Activated T-cell treated with anti-CD3 and anti-CD28 coated beads, Interleukin-2, amount 50 U/mL, for 72 hours (primary cell): ENCODE measurements at places on chromosomes 4 and X. TPM values are rescaled to one million over a fixed set of nuclear protein-coding genes. Genes with fewer than 3 reads are reported as not detected.
A peak's percentile ranks its signal among the peaks of the same experiment; 100 is the strongest.

CCKAR gene
- not detected for total RNA-seq

ABLIM2 gene
- 0.60 TPM for total RNA-seq

XAGE1A gene
- not detected for total RNA-seq

F11 gene
- not detected for total RNA-seq

VSIG4 gene
- total RNA-seq = 0.22 TPM

DNA sequence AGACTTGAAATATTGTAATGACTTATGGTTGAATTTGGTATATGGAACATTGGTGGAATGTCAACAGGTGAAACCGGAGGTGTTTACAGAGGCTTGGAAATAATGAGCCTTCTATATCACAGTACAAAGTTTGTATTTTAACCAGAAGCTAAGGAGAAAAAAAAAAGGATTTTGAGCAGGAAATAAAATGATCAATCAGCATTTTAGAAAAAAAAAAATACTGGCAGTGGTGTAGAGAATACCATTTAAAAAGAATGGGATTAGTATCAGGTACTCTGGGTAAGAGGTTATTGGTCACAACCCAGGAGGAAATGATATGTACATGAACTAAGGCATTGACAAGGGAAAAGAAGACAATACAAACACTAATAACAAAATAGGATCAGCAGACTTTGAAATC, 587.1 kb upstream of the HTR2C start:
- H3K27me3 ChIP-seq = no peaks in the 10 kb centered on the region
- no peaks in the 10 kb centered on the region for H3K4me1 ChIP-seq
- no peak for DNase-seq

DNA sequence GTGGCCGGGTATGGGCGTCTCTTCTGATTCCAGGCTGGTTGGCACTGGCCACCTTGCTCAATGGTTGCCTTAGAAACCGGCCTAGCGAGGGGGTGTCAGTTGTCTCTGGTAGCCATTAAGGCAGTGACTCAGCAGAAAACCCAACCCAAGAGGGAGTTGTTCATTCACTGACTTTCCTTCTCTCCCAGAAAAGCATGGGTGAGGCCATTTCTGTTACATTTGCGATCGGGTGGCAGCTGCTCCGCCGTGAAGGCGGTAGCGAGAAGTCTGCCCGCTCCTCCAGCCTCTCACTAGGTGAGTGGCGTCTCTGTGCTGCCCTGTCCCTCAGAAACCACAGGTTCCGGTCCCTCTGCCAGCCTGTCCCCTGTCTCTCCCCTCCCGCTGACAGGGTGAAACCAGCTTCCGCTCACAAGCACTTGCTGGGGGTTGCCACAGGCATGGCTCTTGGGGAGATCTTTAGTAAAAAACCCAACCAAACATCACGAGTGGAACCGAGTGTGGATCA, 17.4 kb downstream of the IRAK1 start:
- peak overlapping the region; percentile 73 for H3K4me3 ChIP-seq
- peaks cover 13% of the 10 kb centered on the region for H3K4me1 ChIP-seq
- peaks cover 20% of the 10 kb centered on the region for H3K27me3 ChIP-seq
- peaks cover 1% of the 10 kb centered on the region for H3K36me3 ChIP-seq
- peak; percentile 64 for DNase-seq

- no peak overlapping the region for H3K27ac ChIP-seq
- no peaks in the 10 kb centered on the region for H3K4me1 ChIP-seq
- DNase-seq = no peak
- H3K36me3 ChIP-seq = no peaks in the 10 kb centered on the region
- no peak overlapping the region for H3K4me3 ChIP-seq
- no peaks in the 10 kb centered on the region for H3K27me3 ChIP-seq
Observed at GRCh38 chr4:120694973-120695372, 227.6 kb downstream of the PRDM5 start.

DNA sequence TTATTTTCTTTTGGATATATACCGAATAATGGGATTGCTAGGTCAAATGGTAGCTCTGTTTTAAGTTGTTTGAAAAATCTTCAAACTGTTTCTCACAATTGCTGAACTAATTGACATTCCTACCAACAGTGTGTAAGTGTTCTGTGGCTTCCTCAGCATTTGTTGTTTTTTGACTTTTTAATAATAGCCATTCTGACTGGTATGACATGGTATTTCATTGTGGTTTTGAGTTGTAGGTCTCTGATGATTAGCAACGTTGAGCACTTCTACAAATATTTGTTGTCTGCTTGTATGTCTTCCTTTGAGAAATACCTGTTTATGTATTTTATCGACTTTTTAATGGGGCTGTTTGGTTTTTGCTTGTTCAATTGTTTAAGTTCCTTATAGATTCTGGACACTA, 680.1 kb upstream of the GRIA3 start:
- no peak overlapping the region for H3K4me3 ChIP-seq
- no peak for DNase-seq
- no peaks in the 10 kb centered on the region for H3K27me3 ChIP-seq
- no peaks in the 10 kb centered on the region for H3K4me1 ChIP-seq
- H3K36me3 ChIP-seq = no peaks in the 10 kb centered on the region

DNA sequence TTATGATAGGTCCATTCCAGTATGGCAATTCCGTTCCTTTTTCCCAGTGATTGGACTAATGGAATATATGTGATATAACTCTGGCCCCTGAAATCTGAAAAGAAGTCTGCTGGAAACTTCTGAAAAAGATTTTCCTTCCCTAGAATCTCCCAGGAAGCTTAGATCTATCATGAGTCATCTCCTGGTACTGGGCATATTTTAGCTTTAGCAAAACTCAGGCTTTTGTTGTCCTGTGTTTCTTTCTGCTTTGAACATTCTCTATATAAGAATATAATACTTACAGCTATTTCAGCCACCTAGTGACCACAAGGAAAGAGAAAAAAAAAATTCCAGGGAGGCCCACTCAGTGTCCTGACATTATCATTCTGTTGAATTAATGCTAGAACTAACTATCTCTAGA, 597.2 kb upstream of the GRIA3 start:
- no peak for DNase-seq
- no peaks in the 10 kb centered on the region for H3K4me1 ChIP-seq
- no peak overlapping the region for H3K4me3 ChIP-seq
- H3K27ac ChIP-seq = no peak overlapping the region

TMPRSS11F gene
- total RNA-seq = not detected

CITED1 gene
- not detected for total RNA-seq

DNA sequence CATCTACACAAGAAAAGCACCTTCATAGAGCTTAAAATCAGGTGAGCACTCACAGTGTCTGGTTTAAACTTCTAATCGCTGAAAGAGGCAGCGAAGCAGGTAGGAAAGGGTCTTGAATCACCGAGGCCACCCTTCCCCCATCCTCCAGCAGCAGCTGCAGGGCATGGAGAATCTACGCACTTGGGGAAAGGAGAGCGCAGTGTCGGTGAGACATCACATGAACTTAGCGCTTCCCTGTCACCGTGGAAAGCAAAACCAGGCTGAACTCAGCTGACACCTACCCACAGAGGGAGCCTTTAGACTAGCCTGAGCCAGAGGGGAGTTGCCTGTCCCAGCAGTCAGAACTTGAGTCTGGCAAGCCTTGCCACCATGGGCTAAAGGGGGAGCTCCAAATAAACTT, 197.2 kb upstream of the ZFP42 start:
- H3K4me3 ChIP-seq = no peak overlapping the region
- H3K4me1 ChIP-seq = no peaks in the 10 kb centered on the region
- no peak for DNase-seq

- H3K4me3 ChIP-seq = peak overlapping the region; percentile 29
- peaks cover 5% of the 10 kb centered on the region for H3K36me3 ChIP-seq
- H3K27ac ChIP-seq = no peak overlapping the region
Observed at GRCh38 chr4:108003982-108004515, 14.4 kb downstream of the HADH start.

- DNase-seq = no peak
- H3K4me3 ChIP-seq = no peak overlapping the region
- H3K4me1 ChIP-seq = no peaks in the 10 kb centered on the region
- H3K27me3 ChIP-seq = no peaks in the 10 kb centered on the region
- peaks cover 20% of the 10 kb centered on the region for H3K36me3 ChIP-seq
Observed at GRCh38 chr4:17865866-17866363, 55.1 kb downstream of the NCAPG start.

- H3K27me3 ChIP-seq = peaks cover 6% of the 10 kb centered on the region
- H3K4me1 ChIP-seq = no peaks in the 10 kb centered on the region
- peak overlapping the region; percentile 34 for H3K27ac ChIP-seq
- H3K4me3 ChIP-seq = no peak overlapping the region
Observed at GRCh38 chrX:12811658-12812057, 20.4 kb downstream of the PRPS2 start.

GRCh38 chr4:2304877-2305561, 43.1 kb upstream of the MXD4 start:
- H3K4me3 ChIP-seq = no peak overlapping the region
- no peaks in the 10 kb centered on the region for H3K4me1 ChIP-seq
- no peak overlapping the region for H3K27ac ChIP-seq

DNA sequence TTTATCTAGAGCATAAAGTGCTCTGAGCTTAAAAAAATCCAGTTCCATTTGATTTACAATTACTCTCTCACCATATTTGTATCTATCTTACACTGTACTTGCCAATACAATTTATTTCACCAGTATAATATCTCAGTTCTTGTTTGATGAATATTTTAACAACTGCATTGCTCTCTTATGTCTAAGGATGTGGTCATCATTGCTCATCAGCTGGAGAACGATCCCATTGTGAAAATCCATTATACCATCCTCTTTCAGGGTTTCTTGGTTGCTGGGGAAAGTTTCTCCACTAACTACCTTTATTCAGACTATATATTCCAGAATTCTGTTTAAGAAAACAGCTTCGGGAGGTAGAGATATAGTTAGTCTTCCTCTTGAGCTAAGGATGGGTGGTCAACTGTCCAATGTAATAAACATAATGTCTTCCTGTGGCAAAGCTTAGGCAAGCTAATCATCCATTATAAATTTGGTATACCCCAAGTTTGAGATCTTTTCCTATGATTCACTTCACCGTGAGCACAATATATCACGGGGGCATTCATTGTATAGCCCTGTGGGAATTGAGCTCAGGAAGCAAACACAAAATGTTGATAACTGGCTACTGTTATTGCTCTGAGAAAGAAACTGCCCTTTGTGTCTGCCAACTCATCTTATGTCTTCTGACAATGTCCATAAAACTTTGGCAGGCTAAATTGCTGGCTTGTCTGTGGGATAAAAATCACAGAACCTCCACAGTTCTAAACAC, 2361.9 kb downstream of the ARAP2 start:
- H3K4me1 ChIP-seq = no peaks in the 10 kb centered on the region
- no peak overlapping the region for H3K27ac ChIP-seq
- H3K27me3 ChIP-seq = no peaks in the 10 kb centered on the region
- H3K4me3 ChIP-seq = no peak overlapping the region

TCEAL2 gene
- not detected for total RNA-seq

DNA sequence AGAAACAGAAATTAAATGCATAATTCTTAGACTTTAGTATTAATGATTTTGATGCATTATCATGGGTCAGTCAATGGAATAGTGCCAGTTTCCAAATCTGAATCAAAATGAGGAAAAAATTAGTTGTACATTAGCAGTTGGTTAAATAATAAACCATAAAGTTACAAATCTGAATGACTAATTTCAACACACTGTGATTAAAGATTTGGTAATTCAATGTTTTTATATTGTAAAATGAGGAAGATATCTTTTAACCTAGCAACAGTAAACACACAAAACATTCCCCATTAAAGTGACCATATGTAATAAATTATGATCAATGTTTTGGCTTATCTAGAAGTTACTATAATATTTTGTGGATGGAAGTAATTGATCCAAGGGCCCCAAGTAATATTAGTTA, 1.6 kb downstream of the FBXO8 start:
- H3K27ac ChIP-seq = no peak overlapping the region
- H3K27me3 ChIP-seq = no peaks in the 10 kb centered on the region
- peak overlapping the region; percentile 99 for H3K4me3 ChIP-seq
- H3K36me3 ChIP-seq = peaks cover 6% of the 10 kb centered on the region
- no peak for DNase-seq

FOXP3 gene
- 22.8 TPM for total RNA-seq

- no peak overlapping the region for H3K4me3 ChIP-seq
- H3K4me1 ChIP-seq = no peaks in the 10 kb centered on the region
- DNase-seq = no peak
- no peak overlapping the region for H3K27ac ChIP-seq
Observed at GRCh38 chr4:69787879-69788278, 27.5 kb upstream of the SULT1B1 start.

DNA sequence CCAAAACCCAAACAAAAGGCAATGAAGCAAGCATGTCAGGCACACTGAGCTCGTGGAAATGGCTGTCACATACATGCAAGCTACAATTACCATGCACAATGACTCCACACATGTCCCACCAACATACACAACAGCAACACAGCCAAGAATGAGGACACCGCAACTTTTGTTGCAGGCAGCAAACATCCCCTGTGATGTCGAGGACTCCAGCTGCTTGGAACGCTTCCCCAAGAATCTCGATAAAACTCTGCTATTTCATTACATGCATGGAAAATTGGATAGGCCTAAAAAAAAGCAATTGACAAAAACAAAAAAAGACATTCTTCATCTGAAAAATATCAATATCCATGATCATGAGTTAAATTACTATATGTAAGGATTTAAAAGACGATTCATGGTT, 11.8 kb downstream of the ANOS1 start:
- peaks cover 30% of the 10 kb centered on the region for H3K27me3 ChIP-seq
- no peaks in the 10 kb centered on the region for H3K36me3 ChIP-seq
- H3K4me3 ChIP-seq = no peak overlapping the region
- no peaks in the 10 kb centered on the region for H3K4me1 ChIP-seq
- DNase-seq = no peak
- no peak overlapping the region for H3K27ac ChIP-seq

- H3K4me1 ChIP-seq = peaks cover 58% of the 10 kb centered on the region
- peaks cover 13% of the 10 kb centered on the region for H3K36me3 ChIP-seq
- peak overlapping the region; percentile 95 for H3K4me3 ChIP-seq
- H3K27me3 ChIP-seq = no peaks in the 10 kb centered on the region
Observed at GRCh38 chr4:99945718-99946355, 581 bp downstream of the DNAJB14 start.

GRCh38 chr4:107744532-107744931, 24.5 kb upstream of the PAPSS1 start:
- no peaks in the 10 kb centered on the region for H3K4me1 ChIP-seq
- no peak for DNase-seq
- no peaks in the 10 kb centered on the region for H3K27me3 ChIP-seq
- H3K36me3 ChIP-seq = no peaks in the 10 kb centered on the region
